Tibial nerve (tissue), 4 donors: ENCODE measurements at places on chromosomes 1 and 21.

DNA sequence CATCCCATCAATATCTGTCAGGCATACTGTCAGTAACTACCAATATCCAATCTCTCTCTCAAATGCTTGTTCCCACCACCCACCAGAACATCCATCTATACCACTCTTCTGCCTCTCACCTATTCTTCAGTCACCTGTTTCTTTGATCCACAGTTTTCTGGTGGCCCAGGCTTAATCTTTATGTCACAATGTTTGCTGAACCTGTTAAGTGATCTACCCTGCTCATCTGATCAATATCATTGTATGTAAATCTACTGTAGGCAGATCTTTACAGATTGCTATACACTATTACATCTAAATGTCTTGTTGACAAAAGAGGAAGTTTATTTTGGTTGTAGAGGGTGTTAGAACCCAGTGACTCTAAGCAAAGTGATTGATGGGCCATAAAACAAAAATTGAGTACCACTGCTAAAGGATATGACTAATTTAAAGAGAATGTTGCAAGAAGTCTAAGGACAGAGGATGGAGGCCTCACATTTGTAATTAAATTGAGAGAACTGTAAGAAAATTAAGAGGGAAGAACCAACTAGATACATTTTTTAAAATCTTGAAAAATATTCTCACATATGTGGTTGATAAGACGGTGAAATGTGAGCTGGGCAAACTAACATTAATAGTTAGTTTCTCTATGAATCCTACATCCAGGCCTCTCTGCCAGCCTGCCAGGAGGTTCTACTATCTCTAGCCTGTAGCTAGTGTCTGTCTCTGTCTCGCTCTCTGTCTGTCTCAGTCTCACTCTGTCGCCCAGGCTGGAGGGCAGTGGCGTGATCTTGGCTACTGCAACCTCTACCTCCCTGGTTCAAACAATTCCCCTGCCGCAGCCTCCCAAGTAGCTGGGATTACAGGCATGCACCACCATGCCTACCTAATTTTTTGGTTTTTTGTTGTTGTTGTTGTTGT is 34.1 kb downstream of the EGLN1 start:
- no peak for DNase-seq

DNA sequence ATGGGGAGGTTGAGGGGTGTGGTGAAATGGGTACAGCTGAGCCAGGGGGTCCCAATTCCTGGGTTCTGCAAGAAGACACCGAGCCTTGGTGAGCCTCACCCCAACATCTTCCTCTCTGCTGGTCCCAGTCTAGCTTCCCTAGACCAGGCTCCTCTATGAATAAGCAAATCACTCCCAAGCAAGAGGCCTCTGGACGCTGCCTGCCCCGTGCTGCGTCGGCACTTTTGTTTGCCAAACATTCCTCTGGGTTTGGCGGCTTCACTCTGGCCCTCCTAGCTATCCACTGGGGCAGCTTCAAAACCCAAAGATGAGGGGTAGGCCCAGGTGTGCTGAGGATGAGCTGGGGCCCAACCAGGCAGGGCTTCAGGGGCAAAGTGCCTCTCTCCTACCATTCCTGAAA is 137.1 kb upstream of the CD34 start:
- DNase-seq, result peak; percentile 39

GRCh38 chr1:235015291-235015985 is 113.2 kb downstream of the TOMM20 start:
- no peak for DNase-seq

DNA sequence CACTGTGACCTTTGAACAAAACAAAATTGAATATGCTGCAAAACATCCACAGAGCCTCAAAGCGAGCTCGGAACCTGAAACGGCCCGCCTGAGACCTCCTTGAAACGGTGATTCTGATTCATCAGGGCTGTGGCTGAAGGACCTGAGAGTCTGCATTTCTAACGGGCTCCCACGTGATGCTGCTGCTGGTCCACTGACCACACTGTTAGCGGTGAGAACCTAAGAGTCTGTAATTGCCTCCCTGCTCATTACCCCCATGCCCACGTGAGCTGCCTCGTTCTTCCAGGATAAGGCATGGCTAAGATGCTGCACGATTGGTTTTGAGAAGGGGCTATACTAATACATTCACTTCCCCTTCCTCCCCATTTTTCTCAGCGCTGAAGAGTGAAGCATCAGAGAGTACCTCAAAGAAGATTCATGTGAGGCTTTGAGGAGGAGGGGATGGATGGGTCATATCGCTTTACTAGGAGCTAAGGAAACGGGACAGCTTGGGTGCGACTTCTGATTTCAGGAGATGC is 9.7 kb downstream of the TLR5 start:
- no peak for DNase-seq

GRCh38 chr1:75808921-75809320 is 12.2 kb downstream of the MSH4 start:
- no peak for DNase-seq

DNA sequence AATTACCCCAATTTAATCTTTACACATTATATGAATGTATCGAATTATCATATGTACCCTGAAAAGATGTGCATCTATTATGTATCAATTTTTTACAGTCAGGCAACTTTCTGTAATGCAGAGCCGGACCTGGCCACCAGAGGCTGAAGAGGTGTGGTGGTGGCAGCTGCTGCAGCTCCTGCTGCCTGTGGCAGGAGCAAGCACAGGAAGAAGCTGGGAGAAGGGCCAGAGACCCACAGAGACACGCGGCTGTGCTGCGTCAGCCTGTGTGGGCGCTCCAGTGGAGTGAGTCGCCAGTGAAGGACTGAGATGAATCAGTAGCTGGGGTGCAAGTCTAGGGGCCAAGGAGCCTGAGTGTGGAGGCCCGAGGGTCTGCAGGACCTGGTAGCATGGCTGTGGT is 74.3 kb upstream of the COG2 start:
- no peak for DNase-seq

- no peak for DNase-seq
Measured at GRCh38 chr1:193905288-193906085, 719.1 kb upstream of the B3GALT2 start.

GRCh38 chr1:109256085-109256484 is 6.7 kb downstream of the CELSR2 start:
- DNase-seq, result no peak

DNA sequence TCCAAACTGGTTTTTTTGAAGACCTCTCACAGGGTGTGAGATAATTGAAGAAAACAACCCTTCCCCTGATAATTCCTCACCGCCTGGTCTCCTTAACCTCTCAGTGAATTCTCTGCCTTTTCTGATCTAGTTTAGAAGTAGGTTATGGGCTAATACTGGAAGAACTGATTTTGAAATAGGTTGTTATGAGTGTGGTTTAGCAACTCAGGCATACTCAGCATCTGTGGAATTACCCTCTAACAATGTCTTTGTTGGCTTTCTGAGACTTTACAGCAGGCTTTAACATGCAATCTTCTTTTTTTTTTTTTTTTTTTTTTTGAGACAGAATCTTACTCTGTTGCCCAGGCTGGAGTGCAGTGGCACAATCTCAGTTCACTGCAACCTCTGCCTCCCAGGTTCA is 10.3 kb upstream of the PLD5 start:
- DNase-seq, result no peak

DNA sequence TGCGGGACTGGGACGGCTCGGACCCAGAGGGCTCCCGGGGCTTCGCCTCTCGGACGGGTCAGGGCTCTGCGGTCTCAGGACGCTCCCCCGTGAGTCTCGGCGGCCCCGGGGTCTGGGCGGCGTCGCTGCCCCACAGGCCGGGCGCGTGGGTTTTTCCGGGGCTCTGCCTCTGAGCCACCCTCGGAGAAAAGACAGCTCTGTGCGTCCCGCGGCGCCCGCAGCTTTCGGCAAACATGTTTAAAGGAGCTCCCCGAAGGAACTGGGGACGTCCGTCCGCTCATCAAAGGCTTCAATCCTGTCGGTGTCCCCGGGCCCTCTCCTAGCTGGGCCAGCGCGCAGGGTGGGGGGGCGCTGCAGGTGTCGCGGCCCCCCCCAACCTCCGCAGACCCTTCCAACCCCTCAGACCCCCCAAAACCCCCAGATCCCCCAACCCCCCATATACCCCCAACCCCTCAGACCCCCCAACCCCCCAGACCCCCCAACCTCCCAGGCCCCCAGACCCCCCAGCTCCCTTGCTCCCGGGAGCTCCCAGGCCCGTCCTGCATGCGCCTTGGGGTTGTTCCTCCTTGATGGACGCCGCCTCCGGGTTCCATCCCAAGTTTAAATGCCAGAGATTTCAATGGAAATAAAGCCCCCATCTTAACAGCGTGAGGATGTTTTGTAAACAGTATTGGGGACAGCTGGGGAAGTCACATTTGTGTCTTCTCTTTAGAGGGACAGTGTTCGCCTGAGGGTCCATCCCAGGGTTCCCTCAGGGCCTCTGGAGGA is 996 bp upstream of the C1orf159 start:
- no peak for DNase-seq

DNA sequence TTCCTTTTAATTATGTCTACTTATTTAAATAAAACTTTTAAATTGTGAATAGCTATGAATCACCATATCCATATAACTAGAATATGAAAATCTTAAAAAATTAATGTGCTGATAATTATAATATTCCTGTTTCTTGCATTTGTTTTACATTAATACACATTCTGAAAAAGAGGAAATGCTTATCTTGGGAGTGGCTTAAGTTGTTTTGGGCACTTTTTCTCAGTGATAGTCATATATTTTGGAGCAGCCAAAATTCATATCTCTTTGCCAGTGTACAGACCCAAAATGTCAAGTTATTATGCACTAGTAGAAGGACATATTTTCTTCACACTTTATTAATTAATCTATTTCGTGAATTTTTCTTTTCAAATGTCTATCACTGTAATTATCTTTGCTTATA is 838.5 kb downstream of the USP25 start:
- DNase-seq, result no peak

- no peak for DNase-seq
Measured at GRCh38 chr1:37574834-37575480, 18.2 kb downstream of the DNALI1 start.

GRCh38 chr21:43937051-43937832 is 72.2 kb downstream of the AGPAT3 start:
- no peak for DNase-seq
